ENCODE measurements at places on chromosomes 1 and 21. TPM values are rescaled to one million over a fixed set of nuclear protein-coding genes. Genes with fewer than 3 reads are reported as not detected.

DNA sequence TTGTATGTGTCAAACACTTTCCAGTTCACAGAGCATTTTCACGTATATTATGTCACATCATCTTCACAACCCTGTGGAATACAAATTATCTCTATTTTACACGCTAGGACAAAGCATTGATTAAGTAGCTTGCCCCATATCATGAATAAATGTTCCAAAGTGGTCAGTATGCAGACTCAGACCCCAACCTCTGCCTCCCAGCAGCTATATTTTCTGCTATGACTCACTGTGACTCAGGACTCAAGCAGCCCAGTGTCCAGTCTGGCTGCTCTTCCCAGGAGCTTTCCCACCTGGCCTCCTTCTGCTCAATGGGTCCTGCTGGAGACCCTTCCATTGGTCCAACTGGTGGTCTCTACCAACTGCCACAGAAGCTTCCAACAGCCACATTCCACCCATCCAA, 56.0 kb upstream of the RAP1A start:
- DNase-seq: no peak

DNA sequence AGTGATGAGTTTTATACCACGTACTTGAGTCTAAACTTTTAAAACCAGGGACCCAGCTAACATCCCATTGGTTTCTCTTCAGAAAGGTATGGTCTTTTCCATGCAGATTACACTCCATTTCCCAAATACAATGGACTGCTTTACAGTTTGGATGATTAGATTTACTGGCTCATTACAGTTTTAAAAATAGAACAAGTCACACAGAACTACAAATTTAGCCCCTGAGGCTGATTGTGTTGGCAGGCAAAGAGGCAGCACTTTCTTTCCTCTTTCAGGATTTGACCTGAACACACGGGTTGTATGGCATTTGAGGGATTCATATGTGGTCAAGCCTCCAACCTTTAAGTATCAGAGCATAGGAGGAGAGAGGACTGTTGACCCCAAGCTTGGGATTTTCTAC, 21.8 kb upstream of the VTCN1 start:
- no peak for DNase-seq

- no peak for DNase-seq
These were observed 8.6 kb downstream of the ACOT7 start for GRCh38 chr1:6384962-6385361.

The TNNI3K gene
- total RNA-seq: not detected

The KRTAP7-1 gene
- not detected for total RNA-seq

The HRNR gene
- not detected for total RNA-seq
